Inflammatory macrophage treated with lipopolysaccharide for 1 hour (primary cell): ENCODE measurements at places on chromosomes 16 and 17.

DNA sequence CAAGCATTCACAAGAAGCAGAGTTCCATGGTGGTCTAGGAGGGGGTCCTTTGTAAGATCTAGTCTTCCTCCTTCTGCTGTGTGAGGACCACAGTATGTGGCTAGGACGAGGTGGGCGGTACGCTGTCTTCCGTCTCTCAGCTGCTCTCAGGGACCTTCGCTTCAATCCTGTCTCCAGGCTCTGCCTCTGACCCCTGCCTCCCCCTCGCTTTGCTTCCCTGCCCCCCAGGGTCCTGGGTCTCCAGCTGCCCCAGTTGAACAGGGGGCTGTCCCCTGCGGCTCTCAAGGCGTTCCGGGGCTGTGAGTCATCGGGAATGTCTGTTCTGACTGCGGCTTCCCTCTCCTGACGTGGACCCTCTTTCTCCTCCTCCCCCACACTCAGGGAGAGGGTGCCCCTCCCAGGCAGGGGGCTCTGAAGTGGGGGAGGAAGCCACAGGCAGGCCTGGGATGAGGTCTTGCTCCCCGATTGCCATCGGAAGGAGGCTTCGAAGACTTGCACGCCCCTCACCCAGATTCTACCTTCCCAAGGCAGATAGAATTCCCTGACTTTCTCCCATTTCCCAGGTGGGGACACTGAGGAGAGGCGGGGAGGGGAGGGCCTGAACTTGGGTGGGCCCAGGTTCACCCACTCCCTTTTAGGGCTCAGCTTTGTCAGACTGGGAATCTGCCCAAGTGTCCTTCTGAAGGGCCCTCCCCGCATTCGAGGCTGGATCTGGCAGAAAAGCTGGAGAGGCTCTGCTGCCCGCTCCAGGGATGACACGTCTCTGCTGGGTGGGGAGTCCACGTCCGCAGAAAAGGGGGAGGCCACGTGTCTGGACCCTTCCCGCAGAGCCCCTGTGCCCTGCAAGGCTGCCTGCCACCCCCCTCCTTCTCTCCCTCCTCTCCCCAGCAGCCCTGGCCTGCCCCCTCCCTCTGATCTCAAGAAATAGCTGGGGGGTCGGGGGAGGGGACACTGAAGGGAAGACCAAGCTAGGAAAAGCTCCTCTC is 9.1 kb upstream of the COL1A1 start:
- DNase-seq: peak; percentile 42

DNA sequence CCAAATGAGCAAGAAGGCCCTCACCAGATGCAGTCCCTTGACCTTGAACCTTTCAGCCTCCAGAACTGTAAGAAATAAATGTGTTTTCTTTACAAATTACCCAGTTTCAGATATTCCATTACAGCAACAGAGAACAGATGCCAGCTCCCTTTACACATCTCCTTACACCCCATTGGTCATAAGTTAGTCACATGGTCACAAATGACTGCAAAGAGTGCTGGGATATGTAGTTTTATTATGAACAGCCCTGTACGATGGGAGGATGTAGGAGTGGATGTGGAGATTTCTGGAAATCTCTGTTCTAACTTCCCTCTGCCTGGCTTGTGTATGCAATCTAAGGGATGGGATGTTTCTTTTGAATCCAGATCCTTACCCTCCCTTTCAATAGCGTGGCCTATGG is 13.3 kb upstream of the RPL38 start:
- peak; percentile 55 for DNase-seq

- DNase-seq: no peak
Observed at GRCh38 chr16:14446796-14447195, 183.3 kb downstream of the PARN start.

GRCh38 chr16:50531359-50531758 is 16.8 kb upstream of the NKD1 start:
- no peak for DNase-seq

DNA sequence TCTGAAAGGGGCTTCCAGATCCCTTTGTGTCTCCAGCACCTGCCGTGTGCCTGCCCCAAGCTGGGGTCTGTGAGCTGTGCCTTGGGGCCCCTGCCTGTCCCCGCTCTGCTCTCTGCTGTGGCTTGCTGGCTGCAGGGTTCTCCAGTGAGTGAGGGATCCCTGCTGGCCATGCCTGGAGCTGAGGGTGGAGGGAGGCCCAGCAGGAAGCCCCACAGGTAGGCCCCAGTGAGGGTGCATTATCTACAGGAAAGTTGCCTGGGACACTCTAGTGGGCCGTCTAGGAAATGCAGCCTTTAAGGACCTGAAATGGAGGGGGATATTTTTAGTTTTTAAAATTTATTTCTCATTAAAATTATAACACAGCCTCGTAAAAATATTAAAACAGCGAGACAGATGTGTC is 50.9 kb downstream of the JPH3 start:
- no peak for DNase-seq

- no peak for DNase-seq
Observed at GRCh38 chr17:16994631-16995030, 22.7 kb upstream of the TNFRSF13B start.

DNA sequence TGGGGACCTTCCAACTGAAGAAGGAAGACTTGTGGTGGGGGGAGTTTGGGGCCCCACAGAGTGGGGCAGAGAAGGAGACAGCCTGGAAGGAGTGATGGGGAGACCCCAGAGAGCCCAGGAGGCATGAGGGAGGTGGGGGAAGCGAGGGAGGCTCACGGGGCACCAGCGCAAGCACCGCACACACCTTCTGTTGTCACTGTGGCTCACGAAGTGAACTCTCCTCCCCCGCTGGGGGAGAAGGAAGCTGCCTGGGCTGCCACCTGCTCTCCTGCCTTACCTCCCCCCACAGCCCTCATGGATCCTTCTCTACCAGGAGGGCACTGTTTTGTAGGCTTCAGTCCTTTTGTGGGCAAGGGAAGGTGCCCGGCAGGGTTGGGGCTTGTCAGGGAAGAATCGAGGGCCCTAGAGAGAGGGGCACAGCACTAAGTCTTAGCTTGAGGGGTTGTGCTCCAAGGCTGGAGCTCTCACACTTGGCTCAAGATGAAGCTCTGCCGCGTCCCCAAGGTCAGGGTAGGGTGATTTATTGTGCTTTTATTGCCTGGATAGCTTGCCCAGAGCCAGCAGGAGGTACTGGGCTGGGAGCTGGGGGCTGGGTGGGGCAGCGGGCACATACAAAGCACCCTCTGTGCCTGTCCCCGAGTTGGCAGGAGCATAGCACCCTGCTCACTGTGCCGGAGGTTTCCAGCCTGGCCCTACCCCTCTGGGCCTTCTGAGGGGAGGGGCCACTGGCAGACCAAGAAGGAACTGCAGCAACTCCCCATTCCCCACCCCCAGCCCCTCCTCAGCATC is 4.6 kb upstream of the STARD3 start:
- no peak for DNase-seq

DNA sequence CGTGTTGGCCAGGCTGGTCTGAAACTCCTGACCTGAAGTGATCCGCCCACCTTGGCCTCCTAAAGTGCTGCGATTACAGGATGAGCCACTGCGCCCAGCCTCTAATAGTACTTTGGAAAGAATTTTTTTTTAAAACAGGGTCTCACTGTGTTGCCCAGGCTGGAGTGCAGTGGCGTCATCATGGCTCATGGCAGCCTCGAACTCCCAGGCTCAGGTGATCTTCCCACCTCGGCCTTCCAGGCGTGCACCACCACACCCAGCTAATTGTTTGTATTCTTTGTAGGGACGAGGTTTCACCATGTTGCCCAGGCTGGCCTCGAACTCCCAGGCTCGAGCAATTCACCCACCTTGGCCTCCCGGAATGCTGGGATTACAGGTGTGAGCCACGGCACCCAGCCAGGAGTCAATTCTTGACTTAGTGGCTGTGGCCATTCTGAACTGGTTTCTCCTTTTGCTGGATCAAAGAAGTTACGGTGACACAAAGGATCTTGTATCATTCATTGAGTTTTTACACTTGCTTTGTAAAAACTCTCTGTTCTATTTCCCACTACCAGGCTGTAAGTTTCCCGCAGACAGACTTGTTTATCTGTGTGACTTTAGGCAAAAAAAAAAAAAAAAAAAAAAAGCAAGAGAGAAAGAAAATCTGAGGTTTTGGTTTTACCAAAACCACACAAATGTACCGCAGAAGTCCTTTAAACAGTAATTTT is 12.7 kb upstream of the COTL1 start:
- DNase-seq: no peak

DNA sequence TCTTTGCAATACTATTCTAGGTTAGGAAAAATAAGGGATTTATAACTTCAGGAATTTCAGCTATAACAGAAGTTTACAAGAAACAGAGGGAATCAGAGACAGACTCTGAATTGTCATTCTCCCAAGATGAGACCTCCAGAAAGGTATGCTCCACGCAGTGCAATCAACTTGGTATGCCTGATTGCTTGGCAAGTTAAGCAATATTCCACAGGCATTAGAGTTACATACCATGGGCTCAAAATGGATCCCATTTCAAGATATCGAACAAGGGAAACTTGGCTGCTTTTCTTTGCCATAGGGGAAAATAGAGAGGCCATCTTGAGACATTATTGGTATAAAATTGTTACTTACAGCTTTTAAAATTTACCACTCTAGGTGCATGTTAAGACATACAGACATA is 615.6 kb upstream of the SOX9 start:
- DNase-seq: no peak

- peak; percentile 78 for DNase-seq
Observed at GRCh38 chr16:10971560-10971961, 27.2 kb downstream of the CLEC16A start.

- DNase-seq: no peak
Observed at GRCh38 chr16:11118479-11118878, 137.5 kb downstream of the SOCS1 start.

GRCh38 chr16:55169780-55170179 is 154.2 kb upstream of the IRX6 start:
- no peak for DNase-seq

DNA sequence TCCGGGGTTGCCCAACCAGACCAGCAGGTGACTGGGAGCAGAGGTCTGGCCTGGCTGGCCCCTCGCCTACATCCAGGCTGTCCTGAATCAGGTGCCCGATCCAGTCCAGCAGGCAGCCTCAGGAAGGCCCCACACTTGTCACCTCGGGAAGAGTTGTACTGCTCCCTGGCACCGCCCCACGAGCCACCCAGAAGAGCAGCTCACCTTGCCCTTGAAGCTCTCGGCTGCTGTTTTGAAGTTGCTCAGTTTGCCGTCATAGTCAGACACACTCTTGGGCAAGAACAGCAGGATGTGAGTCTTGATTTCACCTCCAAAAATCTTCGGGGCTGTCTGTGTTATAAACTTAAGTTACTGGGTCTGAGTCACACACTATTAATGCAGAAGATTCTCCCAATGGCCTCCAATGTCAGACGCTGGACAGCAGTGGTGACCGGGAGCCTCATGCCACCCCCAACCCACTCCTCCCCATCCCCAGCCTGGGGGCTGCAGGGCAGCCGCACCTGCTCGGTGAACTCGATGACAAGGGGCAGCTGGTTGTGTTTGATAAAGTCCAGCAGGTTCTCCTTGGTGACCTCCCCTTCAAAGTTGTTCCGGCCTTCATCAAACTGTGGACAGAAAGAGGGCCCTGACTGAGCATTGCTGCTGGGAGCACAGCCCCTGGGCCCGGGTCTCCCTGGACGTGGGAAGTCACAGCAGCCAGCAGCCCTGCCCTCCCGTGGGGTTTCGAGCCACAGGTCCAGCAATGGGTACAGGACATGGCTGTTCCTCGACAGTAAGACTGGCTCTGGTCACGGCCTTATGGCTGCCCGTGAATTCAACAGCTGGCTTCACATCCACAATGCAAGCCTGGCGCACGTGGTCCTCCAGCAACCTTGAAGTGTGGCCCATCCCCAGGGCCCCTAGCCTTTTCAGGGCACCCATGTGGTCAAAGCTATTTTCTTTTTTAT is 12.2 kb upstream of the PPP1R27 start:
- no peak for DNase-seq

DNA sequence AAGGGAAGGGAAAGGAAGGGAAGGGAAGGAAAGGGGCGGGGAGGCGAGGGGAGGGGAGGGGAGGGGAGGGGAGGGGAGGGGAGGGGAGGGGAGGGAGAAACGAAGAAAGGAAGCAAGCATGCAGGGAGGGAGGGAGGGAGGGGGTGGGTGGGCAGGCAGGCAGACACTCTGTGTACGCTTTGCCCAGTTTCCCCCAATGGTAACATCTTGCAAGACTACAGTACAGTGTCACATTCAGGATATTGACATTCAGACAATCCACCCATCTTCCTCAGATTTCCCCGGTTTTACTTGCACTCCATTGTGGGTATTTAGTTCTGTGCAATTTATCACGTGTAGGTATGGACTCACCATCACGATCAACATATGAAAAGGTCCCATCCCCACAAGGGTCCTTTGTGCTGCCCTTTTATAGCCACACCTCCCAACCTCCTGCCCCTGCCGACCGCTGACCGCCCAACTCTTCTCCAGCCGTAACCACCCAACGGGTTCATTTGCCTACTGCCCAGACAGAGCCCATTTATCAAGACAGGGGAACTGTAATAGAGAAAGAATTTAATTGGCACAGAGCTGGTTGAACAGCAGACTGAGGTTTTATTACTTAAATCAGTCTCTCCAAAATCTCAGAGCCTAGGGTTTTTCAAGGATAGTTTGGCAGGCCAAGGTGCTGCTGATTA is 91.4 kb upstream of the FA2H start:
- DNase-seq: no peak

DNA sequence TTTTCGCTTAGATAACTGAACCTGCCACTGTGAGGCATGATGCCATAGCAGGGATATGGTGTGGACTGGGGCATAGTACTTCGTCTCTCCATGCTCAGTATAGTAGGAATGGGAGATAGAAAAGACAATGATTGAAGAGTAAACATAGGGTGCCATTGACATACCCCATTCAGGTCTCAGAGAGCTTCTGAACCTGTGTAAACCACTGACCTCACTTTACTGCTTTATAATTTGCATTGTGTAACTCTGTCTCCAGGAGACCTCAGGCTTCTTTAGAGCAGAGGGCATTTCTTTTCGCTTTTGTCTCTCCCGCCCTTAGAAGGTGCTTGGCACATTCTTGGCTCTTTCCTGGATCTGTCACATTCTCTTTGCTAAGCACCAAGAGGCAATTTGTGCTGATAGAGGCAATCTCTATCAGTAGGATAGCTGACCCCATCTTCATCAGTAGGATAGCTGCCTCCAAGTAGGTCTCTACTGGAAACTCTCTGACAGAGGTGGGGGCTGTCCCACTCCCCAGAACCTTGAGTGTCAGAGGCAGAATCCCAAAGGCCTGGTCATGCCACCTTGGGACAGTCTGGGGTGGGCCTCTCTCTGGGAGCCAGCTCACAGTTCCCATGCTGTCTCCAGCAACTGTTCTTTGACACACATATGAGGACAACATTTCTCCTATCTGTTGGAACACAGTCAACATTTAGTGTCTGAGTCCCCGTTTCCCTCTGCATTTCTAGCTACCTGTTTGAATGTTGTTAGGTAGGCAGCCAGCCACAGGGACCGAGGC is 181.9 kb downstream of the UTP18 start:
- no peak for DNase-seq
